CD4-positive, alpha-beta T cell treated with Interleukin-1 beta for 1 hour (primary cell): ENCODE measurements at places on chromosomes 16 and 17.

DNA sequence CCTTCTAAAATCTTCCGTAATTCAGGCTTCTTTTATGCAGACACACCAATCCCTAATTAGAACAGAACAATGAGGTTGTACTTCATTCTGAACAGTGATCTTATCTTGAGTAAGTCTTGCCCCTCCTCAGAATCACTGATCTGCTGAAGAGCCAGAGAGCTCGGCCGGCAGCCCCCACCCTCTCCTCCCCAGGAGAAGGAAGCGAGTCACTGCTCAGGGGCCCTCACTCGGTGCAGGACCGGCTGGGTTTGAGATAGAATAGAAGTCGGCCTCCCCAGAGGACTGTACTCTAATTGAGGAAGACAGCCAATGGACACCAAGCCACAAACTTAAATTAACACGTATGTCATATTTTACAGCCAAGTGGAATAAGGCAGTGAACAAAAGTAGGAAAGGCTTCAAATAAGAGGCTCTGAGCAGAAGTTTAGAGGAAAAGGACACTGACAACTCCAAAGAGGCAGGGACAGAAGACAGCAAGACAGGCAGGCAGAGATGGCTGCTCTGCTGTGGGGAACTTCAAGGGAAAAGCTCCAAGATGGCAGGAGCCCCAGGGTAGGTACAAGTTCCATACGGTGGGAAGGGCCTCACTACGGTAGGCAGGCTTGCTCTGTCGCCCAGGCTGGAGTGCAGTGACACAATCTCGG, 18.6 kb downstream of the CREBBP start:
- DNase-seq, result no peak

- no peak for DNase-seq
Observed at GRCh38 chr17:72380120-72380519, 259.3 kb downstream of the SOX9 start.

- no peak for DNase-seq
Observed at GRCh38 chr17:56284482-56284881, 131.2 kb downstream of the ANKFN1 start.

DNA sequence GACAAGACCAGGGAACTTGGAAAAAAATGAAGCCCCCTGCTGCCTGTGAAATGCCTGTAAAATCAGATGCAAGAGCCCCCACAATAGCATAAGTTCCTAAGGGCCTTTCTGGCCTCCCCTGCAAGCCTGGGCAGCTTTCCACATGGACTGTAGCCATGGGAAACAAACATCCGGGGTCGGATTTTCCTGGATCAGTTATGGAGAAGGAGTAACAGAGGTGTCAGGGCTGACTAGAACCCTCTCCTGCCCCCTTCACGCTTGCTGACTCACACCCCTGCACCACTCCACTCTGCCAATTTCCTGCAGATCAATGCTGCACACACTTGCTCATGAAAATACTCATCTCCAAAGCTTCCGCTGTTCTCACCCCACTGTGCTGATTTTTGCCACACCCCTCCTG, 258.6 kb downstream of the CBLN1 start:
- no peak for DNase-seq

DNA sequence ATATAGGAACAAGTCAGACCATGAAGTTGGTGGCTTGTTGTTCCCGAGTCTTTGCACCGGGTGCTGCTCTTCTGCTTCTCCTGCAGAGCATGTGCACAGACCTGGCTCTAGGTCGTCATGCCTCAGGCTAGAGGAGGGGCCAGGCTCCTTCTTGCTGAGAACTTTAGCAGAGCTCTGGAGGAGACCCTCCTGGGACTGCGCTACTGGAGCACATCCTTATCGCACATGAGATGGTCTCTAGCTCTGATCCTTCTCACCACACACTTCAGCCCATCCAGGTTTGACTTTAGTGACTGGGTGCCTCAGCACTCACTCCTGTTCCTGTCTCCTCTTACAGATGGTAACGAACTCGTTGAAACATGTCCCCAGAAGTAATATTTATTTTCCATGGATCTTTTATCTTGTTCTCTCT, 14.9 kb downstream of the FOXK2 start:
- DNase-seq, result no peak

DNA sequence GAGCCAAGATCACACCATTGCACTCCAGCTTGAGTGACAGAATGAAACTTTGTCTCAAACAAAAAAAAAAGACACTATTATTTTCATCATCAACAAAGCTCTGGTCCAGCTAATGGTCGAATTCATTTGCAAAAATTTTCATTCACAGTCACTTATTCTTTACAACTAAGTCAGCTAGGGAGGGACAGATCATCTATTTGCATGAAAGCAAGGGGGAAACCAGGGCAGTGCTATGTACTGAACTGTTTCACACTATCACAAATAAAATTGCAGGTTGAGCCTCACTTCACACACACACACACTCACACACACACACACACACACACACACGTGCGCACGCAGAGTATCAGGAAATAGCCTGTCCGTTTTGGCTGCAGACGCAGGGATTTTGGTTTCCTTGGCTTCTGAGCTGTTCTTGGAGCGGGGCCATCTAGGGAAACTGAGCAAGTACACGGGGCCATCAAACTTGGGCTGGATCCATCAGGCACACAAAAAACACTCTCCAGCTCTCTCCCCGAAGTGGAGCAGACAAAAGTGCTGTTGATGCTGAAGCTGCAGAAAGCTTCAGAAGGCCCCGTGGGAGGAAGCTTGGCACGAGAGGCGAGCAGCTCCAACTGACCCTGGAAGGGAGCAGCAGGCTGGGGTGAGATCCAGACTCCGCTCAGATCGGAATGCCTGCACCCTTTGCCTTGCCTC, 44.3 kb upstream of the HELZ start:
- DNase-seq, result no peak

DNA sequence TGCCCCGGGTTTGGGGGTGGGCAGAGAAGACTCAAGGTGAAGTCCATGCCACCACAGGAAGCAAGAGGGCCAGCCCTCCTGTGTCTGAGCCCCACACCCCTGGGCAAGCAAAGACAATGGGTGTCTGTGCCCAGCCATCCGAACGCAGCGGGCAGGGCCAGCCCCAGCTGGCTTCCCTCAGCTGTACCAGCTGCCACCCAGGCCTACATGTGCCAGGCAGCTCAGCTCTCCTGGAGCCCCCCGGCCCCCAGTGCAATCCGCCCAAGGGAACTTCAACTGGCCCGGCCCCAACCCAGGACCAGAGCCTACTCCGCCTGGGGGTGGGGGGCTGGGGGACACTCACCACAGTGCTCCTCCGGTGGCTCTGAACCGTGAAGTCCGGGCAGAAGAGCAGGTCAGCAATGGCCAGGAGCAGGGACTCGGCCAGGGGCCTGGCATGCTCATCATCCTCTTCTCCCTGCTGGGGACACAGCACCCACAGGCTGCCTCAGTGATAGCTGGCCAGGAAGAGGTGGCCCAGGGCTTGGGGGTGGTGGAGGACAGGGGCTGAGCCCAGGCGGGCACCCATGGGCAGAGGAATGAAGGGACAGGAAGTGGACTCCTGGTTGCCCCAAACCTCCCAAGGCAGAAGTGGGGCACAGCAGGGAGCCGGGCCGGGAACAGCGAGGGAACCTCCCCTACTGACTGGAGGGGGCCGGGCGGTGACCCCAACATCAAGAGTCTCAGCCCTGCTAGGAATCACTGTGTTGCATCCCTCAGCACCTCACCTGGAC, 9.8 kb downstream of the HID1 start:
- no peak for DNase-seq

- no peak for DNase-seq
Observed at GRCh38 chr16:55955845-55956244, 80.7 kb upstream of the CES5A start.

DNA sequence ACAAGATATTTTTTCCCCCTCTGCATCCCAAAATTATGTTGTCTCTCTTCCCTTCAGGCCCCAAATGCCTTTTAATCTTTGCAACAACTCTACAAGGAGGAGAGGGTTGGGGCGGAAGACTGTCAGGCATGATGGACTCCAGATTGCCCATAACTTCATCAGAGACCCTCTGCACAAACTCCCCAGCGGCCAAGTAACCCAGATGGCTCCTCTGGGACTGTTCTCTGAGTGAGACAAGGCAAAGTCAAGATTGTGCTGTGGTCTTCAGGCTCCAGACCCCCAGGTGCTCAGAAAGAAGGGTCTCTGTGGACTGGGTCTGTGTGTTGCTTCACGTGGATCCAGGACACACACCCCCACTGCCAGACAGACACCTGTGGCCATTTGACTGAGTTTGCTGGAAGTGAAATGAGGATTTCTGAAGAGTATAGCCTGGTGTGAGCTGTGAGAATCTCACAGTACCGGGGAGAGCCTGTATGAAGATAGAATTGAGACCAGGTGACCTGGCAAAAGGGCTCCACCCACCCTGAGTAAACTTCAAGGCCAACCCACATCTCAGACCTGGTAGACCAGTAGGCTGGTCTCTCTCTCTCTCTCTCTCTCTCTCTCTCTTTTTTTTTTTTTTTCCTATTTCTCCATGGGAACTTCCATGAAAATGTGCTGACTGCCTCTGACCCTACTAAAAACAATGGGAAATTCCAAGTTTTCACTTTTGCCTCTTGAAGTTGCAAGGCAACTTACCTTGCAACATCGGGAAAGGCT, 354.1 kb downstream of the SOX9 start:
- no peak for DNase-seq

GRCh38 chr16:10031473-10031872, 150.8 kb downstream of the GRIN2A start:
- no peak for DNase-seq

DNA sequence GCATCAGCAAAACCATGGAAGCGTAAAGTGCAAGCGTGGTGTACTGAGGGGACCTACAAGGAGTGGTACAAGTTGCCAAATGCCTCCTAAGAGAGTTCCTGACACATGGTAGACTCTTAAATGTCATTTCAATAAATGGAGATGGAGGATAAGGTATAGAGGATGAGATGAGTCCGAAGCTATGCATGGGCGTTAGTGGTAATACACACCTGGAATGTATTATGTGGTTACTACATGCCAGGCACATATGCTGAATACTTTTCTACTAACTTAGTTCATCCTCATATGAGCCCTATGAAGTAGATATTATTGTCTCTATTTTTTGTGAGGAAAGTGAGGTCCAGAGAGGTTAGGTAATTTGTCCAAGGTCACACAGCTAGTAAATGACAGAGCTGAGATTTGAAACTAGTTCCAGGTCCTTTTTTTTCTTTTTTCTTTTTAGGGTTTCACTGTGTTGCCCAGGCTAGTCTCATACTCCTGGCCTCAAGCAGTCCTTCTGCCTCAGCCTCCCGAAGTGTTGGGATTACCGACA, 15.5 kb downstream of the YPEL2 start:
- no peak for DNase-seq

DNA sequence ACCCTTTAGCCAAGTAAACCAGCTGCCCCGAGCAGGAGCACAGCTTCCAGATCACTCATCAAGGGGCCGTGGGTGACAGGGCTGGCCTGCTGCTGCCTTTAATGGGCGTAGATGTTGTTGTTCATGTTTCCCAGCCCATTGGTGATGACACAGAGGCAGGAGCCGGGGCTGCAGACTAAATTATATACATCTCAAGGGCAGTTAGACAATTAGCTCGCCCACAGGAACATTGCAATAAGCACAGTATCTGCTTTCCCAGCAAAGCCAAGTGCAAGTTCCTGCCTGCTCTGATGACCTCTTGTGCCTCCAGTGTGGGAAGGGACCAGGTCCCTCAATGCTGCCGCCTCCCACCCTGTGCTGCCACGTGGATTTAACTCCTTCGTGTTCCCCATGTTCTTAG, 485.8 kb downstream of the MAF start:
- DNase-seq, result no peak
